ENCODE measurements at places on chromosomes 13 and 19. TPM values are rescaled to one million over a fixed set of nuclear protein-coding genes. Genes with fewer than 3 reads are reported as not detected.

DNA sequence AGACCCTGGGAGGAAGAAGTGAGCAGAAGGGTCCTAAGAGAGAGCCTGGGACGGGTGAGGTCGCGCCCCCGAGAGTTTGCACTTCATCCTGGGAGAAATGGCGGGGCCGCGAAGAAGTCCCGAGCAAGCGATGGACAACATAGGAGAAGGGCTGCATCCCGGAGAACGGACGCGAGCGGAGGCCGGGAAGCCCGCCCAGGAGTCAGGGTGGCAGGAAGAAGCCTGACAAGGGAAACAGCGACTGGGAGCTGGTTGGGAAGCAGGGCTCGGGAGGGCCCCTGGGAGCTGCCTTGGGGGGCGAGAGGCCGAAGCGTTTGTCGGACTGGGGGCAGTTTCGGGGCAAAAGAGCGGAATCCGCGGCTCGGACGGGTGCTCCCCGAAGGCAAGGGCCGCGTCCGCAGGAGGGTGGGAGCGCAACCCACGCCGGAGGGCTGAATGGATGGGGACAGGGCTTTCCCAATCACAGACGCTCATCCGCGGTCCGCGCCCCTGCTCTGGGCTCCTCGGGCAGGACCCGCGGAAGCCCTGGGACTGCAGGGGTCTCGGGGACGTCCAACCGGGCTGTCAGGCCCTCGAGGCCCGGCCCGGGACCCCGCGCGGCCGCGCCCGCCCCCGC is 469 bp downstream of the ABHD17A start:
- no peaks in the 10 kb centered on the region for H3K27me3 ChIP-seq
- H3K27ac ChIP-seq, result peak overlapping the region; percentile 41
- H3K4me1 ChIP-seq, result 0 out of 2 replicates have a peak, but pooled peaks cover 6% of the 10 kb centered on the region
- H3K36me3 ChIP-seq, result no peaks in the 10 kb centered on the region

- no peak overlapping the region for H3K27ac ChIP-seq
- no peak for DNase-seq
- H3K4me1 ChIP-seq, result peaks cover 13% of the 10 kb centered on the region
- H3K36me3 ChIP-seq, result no peaks in the 10 kb centered on the region
- H3K27me3 ChIP-seq, result no peaks in the 10 kb centered on the region
These were observed 11.6 kb upstream of the CFAP97D2 start for GRCh38 chr13:114167426-114167825.

- H3K27me3 ChIP-seq, result no peaks in the 10 kb centered on the region
- H3K36me3 ChIP-seq, result no peaks in the 10 kb centered on the region
These were observed 53.2 kb upstream of the ZNF536 start for GRCh38 chr19:30318936-30319335.

ZNF69 gene
- polyA plus RNA-seq, result 0.58 TPM

OR7C2 gene
- not detected for polyA plus RNA-seq

ZNF681 gene
- polyA plus RNA-seq, result 0.38 TPM

USE1 gene
- 81.8 TPM for polyA plus RNA-seq

All from SK-N-SH (cell line).